ENCODE measurements at places on chromosomes 3 and 15.

- no peak for DNase-seq
Measured at GRCh38 chr3:176296066-176296597, 901.1 kb downstream of the TBL1XR1 start.

- no peak for DNase-seq
Measured at GRCh38 chr3:128217702-128218547, 64.6 kb downstream of the EEFSEC start.

DNA sequence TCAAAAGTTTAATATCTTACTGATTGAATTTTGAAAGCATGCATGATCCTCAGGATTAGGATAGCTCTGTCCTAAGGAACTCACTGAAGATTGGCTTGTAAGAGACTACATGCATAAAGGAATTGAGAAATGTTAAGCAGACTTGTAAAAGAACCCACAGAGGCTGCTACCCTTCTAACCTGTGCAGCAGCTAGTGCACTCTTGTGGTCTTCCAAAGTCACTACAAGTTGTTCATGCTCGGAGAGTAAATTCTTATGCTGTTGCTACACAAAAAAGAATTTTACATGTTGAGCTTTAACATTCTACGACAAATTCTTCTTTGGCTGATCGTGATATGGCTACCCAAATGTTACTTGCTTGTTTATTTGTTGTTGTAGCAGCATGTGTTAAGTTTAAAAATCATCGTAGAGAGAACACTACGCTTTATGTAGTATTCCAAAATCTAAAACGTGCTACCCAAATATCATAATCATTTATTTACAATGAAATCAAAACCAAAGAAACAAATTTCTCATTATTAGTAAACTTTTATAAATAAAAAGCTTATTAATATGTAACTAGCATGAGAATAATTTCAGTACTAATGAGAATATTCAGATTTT lies 55.0 kb downstream of the GOLIM4 start:
- peak; percentile 46 for DNase-seq

GRCh38 chr3:159829539-159830227 lies 159.0 kb upstream of the IL12A start:
- DNase-seq = no peak

DNA sequence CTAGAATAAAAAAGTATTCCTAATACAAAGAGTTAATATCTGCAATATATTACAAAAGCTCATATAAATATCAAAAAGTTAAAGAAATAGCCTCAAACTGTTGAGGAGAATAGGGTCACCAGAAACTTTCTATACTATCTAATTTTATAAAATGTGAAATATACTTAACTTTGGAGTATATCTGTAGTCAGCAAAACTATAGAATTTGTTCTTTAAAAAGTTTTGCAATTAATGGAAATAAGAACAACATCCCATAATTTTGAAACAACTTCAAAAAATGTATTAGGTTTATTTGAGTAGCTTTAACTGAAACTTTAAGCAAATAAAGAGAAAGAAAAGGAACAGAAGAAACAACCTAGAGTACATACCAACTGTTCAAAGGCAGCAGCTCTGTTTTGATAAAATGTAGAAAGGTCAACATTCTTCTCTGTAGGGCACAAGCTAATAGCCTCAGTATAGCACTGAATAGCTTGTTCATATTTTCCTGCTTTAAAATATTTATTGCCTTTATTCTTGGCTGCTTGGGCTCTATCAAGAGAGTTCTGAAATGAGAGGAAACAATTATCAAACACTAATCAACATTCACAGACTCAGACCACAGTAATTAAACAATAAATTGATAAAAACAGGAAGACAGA lies 14.3 kb downstream of the TOMM70 start:
- DNase-seq = no peak
